Breast epithelium (tissue), 4 donors: ENCODE measurements at places on chromosomes 1 and 21. TPM values are rescaled to one million over a fixed set of nuclear protein-coding genes. Genes with fewer than 3 reads are reported as not detected.
A peak's percentile ranks its signal among the peaks of the same experiment; 100 is the strongest.

DNA sequence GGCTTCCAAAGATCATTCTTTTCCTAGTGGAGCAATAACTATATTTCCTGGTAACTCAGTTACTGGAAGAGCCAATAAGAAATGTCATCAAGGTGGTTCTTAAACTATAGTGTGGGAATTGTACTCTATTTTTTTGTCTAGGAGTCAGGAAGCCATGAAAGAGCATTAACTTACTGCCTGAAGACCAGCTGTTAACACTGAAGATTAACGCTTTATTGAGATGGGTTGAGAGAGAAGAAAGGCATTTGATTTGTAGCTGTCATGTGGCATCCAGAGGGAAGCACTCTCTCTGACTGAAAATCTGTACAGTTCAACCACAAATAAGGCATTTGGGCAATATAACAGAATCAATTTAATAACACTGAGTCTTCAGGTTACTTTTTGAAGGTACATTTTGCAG, 76.0 kb downstream of the DNM3 start:
- DNase-seq, result no peak

DNA sequence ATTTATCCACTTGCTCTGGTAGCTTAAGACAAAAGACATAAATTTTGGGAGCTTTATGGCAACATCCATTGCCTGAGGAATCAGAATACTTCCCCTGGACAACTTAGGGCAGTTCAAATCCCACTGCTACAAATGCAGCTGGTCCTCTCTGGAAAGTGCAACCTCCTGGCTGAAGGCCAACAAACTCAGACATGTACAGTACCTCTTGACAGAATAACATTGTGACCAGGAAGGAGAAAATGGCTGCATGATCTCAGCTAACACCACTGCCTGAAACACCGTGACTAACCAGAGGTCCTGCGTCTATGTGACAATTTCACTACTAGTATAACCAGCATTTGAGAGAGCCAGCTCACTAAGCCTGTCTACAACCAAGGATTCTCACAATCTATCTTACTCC, 218.9 kb downstream of the CRB1 start:
- no peak for DNase-seq

DNA sequence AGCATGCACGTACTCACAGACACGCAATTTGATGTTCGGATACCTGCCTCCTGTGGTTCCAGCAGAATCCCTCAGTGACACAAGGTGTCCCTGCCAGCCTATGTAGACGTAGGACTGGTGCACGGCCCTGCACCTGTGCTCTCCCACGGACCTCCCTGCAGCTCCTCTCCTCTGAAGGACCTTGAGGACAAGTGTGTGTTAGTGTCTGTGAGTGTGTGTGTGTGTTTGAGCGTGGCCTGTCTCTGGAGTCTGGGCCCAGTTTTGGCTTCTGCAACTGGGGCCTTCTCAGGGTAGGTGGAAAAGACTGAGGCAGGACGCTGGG, 22.5 kb upstream of the DMBX1 start:
- DNase-seq, result no peak

DNA sequence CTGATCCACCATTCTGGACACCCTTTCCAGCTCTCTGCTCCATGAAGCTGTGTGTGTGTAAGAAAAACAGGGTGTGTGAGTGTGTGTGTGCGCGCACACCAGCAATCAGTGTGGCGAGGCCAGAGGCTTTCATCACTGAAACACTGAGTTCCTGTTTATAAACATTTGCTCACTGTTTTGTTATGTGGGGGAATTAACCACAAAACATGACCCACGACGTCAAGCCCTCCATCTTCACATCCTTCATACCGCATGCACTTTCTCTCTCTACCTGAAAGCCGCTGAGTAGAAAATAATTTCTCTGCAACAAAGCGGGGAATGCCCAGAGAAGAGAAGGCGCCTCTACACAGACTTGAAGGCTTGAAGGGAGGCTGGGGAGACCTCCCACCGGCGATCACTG, 148.9 kb upstream of the IRF2BP2 start:
- no peak for DNase-seq

GRCh38 chr1:66494482-66494881, 39.5 kb upstream of the SGIP1 start:
- no peak for DNase-seq

DNA sequence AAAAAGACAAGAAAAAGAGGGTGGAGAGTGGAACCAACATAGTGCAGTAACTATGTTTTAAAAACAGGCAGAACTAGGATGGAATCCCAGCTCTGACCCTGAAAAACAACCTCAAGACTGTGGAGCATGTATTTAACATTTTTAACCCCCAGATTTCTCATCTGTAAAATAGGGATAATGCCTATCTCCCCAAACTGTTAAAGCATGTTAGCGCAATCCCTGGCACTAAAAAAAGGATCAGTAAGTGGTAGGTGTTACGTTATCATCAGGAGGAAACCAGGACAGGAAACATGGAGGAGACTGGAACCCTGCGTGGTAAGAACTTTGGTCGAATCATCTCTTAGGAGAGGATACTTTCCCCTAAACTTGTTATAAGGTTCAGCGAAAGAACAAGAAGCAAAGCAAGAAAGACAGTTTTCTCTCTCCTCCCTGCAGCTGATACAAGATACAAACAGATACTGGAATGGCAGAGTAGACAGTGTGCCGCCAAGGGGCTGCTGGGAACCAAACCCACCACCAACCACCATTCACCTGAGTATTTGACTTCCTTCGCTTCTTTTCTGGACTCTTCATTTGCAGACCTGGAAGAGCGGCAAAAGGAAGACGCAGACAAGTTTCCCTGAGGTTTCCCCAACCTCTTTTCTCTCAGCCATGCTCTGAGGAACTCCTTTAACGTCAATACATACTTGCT, 991 bp downstream of the PYGO2 start:
- DNase-seq, result no peak

DNA sequence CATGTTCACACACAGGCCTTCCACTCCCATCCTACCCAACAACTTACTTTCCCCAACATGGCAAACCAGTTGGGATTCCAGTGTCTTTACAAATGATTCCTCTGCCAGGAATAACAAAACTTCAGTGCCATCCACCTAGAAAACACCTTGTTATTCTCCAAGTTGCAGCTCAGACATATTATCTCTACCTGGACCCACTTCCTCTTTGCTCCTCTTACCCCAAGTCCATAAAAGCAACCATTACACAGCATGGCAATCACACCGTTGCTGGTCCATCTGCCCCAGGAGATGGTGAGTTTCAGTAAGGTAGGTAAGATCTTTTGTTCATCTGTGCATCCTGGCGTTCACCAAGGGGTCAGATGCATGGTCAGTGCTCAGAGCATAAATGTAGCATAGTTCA, 66.0 kb upstream of the CSF1 start:
- DNase-seq, result no peak

DNA sequence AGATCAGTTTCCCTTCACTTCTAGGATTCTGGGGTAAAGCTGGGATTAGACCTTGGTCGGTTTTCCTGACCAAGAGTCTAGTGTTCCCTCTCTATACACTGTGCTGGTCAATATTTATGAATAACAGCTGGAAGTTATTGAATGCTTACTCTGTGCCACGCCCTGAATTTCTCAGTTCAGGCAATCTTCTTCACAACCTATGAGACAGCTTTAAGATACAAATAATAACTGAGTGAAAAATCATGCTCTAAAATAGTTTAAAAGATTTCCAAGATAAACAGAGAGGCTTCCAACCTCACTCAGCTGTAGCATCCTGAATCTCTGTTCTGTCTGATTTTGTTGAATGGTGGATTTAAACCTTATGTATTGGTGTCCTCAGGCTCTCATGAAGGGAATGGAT, 72.2 kb downstream of the GNG12 start:
- DNase-seq, result no peak

GRCh38 chr1:33117440-33118085, 36.6 kb downstream of the AZIN2 start:
- peak; percentile 12 for DNase-seq

GRCh38 chr1:107272321-107272720, 131.5 kb downstream of the NTNG1 start:
- no peak for DNase-seq

GRCh38 chr1:224507771-224508523, 73.3 kb upstream of the WDR26 start:
- no peak for DNase-seq

DNA sequence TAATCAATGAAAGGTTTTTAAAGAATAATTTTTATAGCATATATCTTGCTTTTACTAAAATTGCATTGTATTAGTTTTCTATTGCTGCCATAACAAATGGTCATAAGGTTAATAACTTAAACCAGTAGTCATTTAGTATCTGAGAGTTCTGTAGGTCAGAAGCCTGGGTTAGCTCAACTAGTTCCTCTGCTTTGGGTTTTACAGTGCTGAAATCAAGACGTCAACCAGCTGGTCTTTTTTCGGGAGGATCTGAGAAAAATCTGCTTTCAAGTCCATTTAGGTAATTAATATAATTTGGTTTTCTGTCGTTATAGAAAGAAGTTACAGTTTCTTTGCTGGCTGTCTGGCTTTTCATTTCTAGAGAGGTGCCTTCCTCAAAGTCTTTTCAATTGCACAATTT, 577.7 kb downstream of the MRPL39 start:
- no peak for DNase-seq

GRCh38 chr1:92482665-92483609, 3.8 kb downstream of the GFI1 start:
- no peak for DNase-seq

DNA sequence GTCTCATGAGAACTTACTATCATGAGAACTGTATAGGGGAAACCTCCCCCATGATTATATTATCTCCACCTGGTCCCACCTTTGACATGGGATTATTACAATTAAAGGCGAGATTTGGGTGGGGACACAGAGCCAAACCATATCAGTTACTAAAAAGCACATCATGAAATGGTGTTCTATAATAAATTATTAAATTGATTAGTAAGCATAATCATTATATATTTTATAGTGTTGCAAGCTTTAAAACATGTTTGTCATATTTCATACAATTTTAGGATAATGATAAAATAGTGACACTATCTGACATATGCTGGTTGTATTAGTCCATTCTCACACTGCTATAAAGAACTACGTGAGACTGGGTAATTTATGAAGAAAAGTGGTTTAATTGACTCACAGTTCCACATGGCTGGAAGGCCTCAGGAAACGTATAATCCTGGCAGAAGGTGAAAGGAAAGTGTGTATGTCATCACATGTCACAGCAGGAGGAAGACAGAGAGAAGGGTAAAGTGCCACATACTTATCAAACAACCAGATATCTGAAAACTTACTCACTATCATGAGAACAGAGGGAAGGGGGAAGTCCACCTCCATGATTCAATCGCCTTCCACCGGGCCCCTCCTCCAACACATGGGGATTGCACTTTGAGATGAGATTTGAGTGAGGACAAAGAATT, 539.2 kb upstream of the OLFM3 start:
- DNase-seq, result no peak

GRCh38 chr1:115879977-115880376, 39.1 kb upstream of the NHLH2 start:
- DNase-seq, result no peak

DNA sequence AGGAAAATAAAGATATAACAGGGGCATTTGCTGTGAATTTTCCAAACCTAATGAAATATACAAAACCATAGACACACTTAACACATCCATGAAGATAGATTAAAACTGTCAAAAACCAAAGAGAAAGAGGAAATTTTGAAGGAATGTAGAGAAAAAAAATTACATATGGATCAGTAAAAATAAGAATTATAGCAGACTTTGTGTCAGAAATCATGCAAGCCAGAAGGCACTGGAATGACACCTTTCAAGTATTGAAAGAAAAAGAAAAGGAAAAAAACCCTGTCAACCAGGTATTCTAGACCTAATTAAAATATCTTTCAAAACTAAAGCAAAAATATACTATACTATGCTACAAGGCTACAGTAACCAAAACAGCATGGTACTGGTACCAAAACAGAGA, 125.8 kb upstream of the PALMD start:
- DNase-seq, result no peak

DNA sequence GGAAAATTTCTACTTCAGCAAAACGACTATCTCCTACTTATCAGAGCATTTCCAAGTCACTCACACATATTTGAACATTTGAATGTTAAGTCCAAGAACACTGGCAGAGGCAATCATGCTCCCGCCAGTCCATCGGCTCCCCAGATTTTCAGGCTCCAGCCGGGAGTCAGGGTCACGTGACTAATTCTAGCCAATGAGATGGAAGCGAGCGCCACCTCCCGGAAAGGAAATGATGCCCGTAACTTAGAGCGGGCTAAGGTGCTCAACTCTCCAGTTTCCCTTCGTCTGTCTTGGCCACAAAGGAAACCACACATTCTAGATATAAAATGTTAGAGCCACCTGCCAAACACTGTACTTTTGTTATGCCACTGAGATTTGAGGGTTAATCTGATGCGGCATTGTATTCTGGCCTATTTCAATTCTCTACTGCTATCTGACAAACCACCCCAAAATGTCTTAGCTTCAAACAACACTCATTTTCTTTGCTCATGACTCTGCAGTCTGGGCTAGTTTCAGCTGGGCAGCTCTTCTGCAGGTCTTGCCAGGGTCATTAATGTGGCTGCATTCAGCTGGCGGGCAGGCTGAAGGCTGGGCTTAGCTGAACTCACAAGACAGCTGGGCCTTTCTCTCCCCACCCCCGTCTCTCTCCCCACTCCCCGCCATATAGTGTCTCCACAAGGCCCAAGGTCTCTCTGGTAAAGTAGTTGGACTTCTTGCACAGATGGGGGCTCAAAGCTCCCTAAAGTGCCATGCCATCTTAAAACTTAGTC, 16.5 kb upstream of the LHX4 start:
- DNase-seq, result no peak

DNA sequence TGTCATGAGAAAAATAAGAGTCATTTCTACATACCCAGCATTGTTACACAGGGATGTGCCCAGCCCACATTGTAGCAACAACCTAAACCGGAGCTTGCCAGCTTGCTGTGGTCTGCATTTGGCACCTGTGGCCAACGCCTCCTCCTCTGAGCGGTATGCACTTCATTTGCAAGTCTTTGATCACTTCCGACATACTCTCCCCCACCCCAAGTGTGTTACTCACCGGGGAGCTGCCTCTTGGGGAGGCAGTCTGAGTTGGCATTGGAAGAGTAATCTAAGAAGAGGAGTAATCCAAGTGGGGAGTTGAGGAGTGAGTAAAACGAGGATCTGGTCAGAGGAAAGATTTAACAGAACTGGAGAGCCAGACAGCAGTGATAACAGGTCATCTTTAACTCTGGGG, 3.8 kb downstream of the BCL9 start:
- DNase-seq, result peak; percentile 57

Gene CACNA1S
- total RNA-seq, result not detected

Gene FBXO2
- 40.6 TPM for total RNA-seq

Gene SELENBP1
- 123 TPM for total RNA-seq

Gene GBP3
- total RNA-seq, result 44.9 TPM

Gene ERICH3
- under 0.01 TPM for total RNA-seq
